H1 (cell line): ENCODE measurements at places on chromosomes 6 and 20.

- no peak overlapping the region for H3K4me3 ChIP-seq
- DNase-seq = no peak
- H3K27me3 ChIP-seq = no peaks in the 10 kb centered on the region
Observed at GRCh38 chr6:34638834-34639736, 57.5 kb downstream of the ILRUN start.

- H3K36me3 ChIP-seq = no peaks in the 10 kb centered on the region
- no peak overlapping the region for H3K27ac ChIP-seq
- peaks cover 8% of the 10 kb centered on the region for H3K27me3 ChIP-seq
- H3K4me1 ChIP-seq = peaks cover 25% of the 10 kb centered on the region
Observed at GRCh38 chr6:41638935-41639808, 904 bp downstream of the MDFI start.

GRCh38 chr6:449057-449430 lies 57.5 kb downstream of the IRF4 start:
- H3K4me1 ChIP-seq = peaks cover 3% of the 10 kb centered on the region; the same call in 1 of the 2 replicates
- no peak overlapping the region for H3K27ac ChIP-seq
- H3K36me3 ChIP-seq = no peaks in the 10 kb centered on the region; the same call in 1 of the 2 replicates
- H3K27me3 ChIP-seq = no peaks in the 10 kb centered on the region
- H3K4me3 ChIP-seq = no peak overlapping the region

DNA sequence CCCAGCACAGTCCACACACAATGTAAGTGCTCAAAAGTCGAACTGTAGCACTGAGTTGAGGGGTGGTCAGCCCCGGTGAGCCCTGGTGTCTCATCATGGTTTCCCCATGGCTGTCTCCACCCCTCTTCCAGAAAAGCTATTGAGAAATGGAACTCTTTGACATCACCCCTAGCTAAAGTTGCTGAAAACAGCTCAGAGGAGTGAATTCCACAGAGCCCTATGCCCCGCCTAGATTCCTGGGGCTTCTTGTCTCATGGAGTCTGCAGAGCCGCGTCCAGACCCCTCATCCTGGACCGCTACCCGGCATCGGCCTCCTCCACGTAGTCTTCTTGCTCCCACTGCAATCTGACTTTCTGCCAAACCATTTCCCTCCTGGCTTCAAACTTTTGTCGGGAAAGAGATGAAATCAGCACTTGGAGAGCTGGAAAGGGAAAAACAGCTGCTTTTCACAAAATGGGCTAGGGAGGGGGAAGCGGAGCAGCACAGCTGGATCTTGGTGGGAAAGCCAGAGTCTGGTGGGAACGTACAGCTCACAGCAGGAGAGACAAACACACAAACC lies 132.2 kb downstream of the SNX5 start:
- H3K27me3 ChIP-seq = no peaks in the 10 kb centered on the region
- peaks cover 15% of the 10 kb centered on the region; the same call in 1 of the 2 replicates for H3K4me1 ChIP-seq
- H3K27ac ChIP-seq = no peak overlapping the region
- H3K36me3 ChIP-seq = no peaks in the 10 kb centered on the region
- no peak for DNase-seq

DNA sequence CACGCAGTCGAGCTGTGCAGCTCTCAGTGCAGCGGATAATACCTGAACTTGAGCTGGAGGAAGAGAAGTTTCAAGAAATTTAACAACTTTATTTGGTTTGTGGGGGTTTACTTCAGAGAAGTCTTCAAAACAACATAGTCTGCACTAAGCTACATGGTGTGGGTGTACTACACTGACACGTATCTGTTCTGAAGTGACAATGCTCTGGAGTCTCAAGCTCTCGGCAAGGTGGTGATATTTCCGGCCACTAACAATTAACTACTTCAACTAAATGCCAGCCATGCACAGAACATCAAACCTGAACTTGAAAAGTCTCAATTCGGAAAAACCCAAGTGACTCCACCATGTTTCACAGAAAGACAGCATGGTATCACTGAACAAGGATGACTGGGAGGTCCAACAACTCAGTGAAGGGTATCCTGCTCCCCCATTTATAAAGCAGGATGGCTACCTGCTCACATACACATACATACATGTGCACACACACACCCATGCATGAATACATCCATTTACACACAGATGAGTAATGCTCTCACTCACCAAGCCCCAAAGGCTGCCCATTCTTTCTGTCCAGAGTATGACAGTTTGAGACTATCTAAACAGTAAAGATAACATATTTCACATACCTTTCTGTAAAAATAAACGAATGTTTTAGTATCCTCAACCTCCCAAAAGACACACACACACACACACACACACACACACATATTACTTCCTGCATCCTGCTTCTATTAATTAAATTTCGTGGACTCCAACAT lies 15.4 kb upstream of the ANKRD60 start:
- no peak overlapping the region for H3K27ac ChIP-seq
- no peaks in the 10 kb centered on the region for H3K27me3 ChIP-seq
- H3K4me1 ChIP-seq = no peaks in the 10 kb centered on the region
- no peak for DNase-seq
- H3K4me3 ChIP-seq = no peak overlapping the region
- H3K36me3 ChIP-seq = peaks cover 2% of the 10 kb centered on the region; the same call in 1 of the 2 replicates

DNA sequence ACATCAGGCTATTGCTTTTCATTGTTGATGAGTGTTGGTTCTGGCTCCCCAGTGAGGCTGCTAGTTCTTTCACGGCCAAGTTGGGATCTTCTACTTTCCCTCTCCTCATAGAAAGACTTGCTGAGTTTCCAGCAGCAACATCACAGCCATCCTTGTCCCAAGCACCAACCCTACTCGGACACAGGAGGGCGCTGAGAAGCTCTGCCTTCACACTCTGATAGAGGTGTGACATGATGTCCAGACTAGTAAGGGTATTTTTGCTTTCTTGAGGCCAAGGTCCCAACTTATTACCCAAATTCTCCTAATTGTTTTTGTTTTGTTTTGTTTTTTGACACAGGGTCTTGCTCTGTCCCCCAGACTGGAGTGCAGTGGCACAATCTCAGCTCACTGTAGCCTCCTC lies 3.0 kb upstream of the GCM1 start:
- no peak overlapping the region for H3K27ac ChIP-seq
- H3K36me3 ChIP-seq = no peaks in the 10 kb centered on the region
- no peaks in the 10 kb centered on the region for H3K4me1 ChIP-seq
- no peak overlapping the region for H3K4me3 ChIP-seq

GRCh38 chr6:159875194-159875593 lies 15.6 kb upstream of the MAS1 start:
- no peaks in the 10 kb centered on the region for H3K36me3 ChIP-seq
- H3K4me3 ChIP-seq = no peak overlapping the region
- no peaks in the 10 kb centered on the region for H3K27me3 ChIP-seq
- no peak overlapping the region for H3K27ac ChIP-seq
- DNase-seq = no peak

GRCh38 chr20:20327746-20328145 lies 40.2 kb upstream of the INSM1 start:
- H3K4me1 ChIP-seq = no peaks in the 10 kb centered on the region
- H3K27ac ChIP-seq = no peak overlapping the region
- no peaks in the 10 kb centered on the region for H3K27me3 ChIP-seq
- H3K36me3 ChIP-seq = no peaks in the 10 kb centered on the region
- DNase-seq = no peak

DNA sequence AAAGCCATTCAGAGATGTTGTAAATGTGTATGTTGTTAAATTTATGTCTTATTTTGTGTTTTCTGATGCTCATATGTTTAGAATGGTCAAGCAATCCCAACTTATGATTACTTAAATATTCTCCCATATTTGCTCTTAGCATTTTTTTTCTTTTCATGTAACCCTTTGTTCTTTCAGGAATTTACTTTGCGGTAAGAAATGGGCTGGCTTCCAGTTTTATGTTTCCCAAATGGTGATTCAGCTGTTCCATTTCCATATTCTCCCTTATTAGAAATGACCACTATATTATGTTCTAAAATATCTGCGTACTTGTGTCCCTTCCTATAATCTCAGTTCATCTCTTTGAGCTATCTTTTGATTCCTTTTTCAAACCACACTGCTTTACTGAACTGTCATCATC lies 113.7 kb downstream of the CDH26 start:
- no peak overlapping the region for H3K4me3 ChIP-seq
- no peak for DNase-seq
- no peak overlapping the region for H3K27ac ChIP-seq
- no peaks in the 10 kb centered on the region for H3K4me1 ChIP-seq

- H3K36me3 ChIP-seq = no peaks in the 10 kb centered on the region
- DNase-seq = no peak
- H3K27me3 ChIP-seq = no peaks in the 10 kb centered on the region
- H3K27ac ChIP-seq = no peak overlapping the region
Observed at GRCh38 chr6:360764-361373, 30.7 kb upstream of the IRF4 start.

DNA sequence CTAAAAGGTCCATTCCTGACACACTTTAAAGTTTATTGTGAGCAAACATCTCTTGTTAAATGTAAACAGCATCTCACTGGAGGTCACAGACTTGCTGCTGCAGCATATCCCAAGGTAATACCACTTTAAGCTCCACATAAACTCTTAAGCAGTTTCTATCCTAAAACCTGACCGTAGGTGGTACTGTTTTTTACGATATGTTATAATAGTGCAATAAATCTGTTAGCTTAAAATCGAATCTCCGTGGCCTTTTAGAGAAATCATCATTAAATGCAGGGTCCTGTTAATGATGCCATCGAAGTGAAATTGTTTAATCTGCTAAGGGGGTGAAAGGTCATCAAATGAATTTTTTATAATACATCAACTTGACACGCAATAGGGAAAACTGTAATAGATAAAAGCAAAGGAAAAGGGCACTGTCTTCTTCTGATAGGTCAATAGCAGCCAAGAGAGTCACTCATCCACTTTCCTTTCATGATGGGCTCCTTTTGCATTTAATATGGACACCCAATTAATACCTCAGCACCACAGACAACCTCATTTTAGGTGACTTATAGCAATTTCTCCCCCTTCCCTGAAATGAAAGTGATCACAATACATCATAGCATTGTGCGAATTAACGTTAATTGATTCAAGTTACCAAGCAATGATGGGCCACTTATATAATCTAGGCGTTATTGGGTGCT lies 436.1 kb downstream of the PKHD1 start:
- no peak for DNase-seq
- H3K4me3 ChIP-seq = no peak overlapping the region
- H3K36me3 ChIP-seq = no peaks in the 10 kb centered on the region
- H3K27me3 ChIP-seq = no peaks in the 10 kb centered on the region

- DNase-seq = no peak
- no peaks in the 10 kb centered on the region for H3K27me3 ChIP-seq
- H3K4me3 ChIP-seq = no peak overlapping the region
- H3K27ac ChIP-seq = no peak overlapping the region
Observed at GRCh38 chr6:98203170-98203806, 631.1 kb upstream of the POU3F2 start.
